Motor neuron (in vitro differentiated cells): ENCODE measurements at places on chromosomes 5 and 9. TPM values are rescaled to one million over a fixed set of nuclear protein-coding genes. Genes with fewer than 3 reads are reported as not detected.

DNA sequence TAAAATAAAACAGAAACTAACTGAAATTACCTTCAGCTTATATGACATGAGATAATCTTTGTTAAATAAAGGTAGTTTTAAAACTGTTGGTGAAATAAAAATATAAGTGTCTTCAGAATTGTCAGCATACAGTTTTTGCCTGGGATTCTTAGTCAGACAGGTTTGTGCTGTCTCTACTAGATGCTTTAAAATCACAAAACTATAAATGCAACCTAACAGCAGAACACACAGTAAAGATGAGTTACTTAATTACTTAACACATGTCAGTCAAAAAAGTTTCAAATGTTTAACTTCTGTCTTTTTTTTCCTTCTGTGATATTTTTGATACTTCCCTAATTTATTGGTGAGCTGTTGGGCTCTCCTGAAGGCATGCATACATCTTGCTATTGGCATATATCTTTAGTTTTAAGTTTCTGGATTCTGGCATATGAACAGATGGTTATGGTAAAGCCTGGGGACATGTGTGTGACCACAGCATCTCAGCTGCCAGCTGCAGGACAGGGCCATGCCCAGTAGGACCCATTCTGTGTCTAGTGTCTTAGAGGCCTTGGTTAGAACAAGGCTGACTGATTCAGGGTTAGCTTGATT lies 231.1 kb upstream of the NUDT12 start:
- ATAC-seq = no peak

- no peak for ATAC-seq
These were observed 79.0 kb downstream of the TAF11L14 start for GRCh38 chr5:17713301-17713700.

DNA sequence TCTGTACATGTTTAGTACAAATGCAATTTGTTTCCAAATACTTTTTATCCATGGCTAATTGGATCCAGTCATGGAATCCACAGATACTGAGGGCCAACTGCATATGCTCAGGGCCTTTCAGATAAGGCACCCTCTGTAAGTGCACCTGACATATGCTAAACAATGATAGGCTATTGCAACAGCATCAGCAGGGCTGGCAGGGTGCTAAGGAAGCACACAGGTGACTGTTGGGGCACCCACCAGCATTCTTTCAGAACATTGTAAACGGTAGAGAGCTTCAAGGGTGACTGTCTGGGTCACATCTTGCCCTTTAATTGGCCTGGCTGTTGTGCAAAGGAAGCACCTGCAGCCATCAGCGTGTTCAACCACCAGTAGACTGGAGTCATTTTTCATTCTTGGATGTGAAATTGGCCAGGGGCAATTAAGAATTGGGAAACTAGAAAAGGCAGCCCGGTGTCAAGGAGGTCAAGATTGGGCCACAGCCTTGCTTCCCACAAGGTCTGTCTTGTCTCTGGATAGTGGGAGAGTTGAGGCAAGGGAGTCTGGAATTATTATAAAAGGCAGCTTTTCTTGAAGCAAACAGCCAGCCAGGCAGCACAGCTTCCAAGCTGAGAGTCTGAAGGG lies 129.3 kb upstream of the RAI14 start:
- ATAC-seq = no peak

DNA sequence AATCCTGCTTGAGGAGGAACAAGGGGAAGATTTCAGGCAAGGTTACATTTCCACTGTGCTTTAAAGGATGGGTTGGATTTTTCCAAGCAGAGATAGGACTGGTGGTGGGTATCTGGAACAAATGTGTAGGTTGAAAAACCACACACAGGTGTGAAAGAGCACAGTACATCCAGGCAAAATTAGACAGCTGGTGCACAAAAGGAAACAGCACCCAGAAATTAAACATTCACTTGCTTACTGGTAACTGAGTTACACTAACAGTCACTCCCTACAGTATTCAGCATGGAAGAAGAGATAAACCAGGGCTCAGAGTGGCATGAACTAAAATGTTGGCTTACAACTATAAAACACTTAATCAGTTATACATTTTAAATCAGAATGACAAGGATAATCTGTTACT lies 81.5 kb upstream of the RASEF start:
- ATAC-seq = no peak

DNA sequence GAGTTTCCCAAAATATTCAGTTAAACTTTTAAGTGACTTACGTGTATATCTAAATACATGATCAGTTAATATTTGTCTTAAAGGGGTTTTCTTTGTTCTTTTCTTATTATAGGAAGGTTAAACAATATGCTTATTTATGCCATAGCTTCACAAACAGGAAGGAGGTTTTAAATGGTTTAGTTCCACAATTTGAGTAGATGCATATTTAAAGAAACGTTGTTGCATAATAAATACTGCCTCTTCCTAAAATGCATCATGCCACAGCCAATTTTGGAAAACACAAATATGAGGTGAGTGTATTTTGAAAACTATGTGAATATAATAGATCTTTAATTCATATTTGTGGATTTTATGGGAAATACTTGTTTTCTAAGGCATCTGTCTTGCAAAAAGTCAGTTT lies 2.5 kb upstream of the ADRB2 start:
- ATAC-seq = no peak

DNA sequence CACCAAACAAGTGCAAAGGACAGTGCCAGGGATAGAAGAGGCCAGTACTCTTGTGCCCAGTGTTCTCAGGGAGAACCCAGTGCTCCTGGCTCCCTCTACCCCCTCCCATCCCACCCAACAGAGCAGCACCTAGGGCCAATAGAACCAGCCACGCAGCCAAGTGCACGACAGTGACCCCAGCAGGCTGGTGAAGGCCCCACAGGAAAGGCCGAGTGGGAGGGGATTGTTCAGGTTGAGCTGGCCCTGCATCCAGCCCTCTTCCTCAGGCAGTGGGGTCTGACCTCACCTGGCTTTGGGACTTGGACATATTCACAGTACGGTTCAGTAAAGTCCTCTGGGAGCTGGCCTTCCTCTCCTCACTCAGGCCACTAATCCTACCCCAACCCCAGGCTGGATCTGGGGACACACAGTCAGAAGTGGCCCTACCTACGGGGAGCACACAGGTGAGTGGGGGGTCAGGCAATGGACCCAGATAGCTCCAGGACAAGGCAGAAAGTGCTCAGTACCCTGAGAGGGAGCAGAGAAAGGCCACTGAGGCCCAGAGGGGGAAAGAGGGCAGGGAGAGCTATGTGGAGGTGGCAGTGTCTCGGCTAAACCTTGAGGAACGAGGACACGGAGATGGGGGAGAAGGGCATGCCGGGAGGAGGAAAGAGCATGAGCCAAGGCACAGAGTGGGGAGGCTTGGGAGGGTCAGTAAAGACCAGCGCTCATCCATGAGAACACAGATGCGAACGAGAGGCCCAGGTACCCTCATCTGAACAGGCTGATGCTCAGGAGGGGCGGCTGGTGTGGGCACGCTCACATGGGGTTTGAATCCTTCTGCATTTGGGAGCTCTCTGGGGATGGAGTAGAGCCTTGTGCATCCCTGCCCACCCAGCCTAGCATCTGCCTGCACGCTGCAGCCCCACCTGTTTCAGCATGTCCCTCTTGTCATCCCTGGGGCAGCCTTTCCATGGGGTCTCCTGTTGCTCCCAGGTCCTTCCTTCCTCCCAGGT lies 25.6 kb downstream of the POLR1E start:
- no peak for ATAC-seq

DNA sequence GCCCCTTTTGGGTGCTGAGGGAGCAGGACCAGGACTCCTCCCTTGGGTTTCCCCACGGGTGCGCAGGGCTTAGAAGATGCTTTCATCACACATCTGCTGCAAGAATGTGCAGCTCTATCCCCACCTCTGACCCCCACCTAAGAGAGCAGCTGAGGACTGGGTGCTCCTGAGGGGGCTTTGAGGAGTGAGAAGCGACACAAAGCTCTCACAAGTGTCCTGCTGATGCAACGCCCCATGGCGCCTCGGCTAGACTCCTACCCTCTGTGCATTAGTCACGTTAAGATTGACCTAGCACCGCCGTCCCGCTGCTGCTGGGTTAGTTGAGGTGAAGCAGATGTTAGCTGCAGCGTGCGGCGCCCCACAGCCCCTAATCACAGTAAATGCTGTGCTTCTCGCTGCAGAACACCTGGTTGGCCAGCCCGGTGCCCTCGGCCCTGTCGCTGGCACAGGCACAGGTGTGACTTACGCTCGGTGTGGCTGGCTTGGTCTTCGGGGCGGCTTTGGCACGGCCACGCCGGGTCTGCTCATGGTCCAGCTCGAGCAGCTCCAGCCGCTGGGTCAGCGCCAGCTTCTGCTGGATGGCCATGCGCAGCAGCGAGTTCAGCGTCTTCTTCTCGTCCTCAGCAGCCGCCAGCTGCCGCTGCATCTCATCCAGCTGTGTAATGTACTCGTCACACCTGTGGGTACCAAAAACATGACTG lies 45.0 kb upstream of the IPPK start:
- no peak for ATAC-seq

DNA sequence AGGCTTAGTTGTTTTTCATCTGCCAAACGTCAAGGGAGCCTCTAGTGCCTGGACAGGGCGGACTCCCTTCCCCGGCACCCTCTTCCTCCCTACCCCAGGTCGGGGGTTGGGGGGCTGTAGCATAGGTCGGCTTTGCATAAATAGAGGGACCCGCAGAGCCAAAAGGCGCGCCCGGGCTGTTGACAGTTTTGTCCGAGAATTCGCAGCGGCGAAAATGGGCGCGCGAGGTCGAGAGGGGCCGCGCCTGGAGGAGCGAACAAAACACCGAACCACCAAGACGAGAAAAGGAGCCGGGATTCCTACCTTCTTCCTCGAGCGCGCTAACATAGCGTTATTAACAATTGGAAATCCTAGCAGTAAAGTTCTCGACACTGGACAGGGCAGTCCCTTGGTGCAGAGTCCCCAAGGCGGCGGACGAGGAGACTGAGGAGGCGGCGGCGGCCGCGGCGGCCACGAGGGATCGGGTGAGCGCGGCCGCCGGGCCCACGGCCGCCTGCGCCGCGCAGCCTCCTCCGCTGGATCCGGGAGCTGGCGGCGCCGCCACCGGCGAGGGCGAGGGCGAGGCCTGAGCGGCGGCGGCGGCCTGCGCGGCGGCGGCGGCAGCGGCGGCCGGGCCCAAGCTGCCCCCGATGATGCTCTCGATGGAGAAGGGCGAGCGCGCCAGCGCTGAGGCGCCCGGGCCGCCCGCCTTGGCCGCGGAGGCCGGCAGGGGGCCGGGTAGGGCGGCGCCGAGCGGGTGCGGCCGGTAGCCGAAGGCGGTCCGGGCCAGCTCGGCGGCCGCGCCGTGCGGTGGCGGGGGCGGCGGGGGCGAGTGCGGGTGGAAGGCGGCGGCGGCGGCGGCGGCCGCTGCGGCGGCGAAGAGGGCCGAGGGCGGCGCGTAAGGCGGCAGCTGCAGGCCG lies 1.7 kb downstream of the FOXD1 start:
- ATAC-seq = peak; percentile 38

GRCh38 chr5:77568082-77568481 lies 70.4 kb downstream of the OTP start:
- ATAC-seq = no peak

DNA sequence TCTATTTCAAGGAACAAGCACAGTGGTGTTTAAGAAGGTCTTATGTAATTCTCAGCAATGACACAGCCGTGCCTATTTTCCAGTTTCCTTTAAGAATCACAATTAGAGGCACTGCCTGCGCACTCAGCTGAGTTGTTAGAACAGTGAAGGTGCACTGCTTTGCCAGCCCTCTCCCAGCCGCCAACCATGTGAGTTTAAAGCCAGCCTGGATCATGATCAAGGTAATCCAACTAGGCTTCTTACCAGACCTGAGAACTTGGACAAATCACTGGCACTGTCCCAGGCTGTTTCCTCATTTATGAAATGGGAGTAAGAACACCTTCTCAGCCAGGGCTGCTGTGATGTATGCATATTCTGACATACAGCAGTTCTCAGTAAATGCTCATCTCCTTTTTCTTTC lies 99.6 kb downstream of the ASTN2 start:
- ATAC-seq = no peak

GRCh38 chr5:180670586-180671359 lies 21.4 kb upstream of the FLT4 start:
- peak; percentile 51 for ATAC-seq

The TOMM5 gene
- total RNA-seq = 121 and 125 TPM in 2 replicates

The GABRB2 gene
- 10.5 and 11.2 TPM in 2 replicates for total RNA-seq

The CYLC2 gene
- 0.38 and 0.49 TPM in 2 replicates for total RNA-seq

The PCDHB16 gene
- 2.9 and 3.1 TPM in 2 replicates for total RNA-seq

The MED7 gene
- 15.4 and 16.0 TPM in 2 replicates for total RNA-seq

The HBEGF gene
- 28.3 and 36.0 TPM in 2 replicates for total RNA-seq

The TLX3 gene
- total RNA-seq = not detected in 2 replicates

The OTP gene
- total RNA-seq = 0.17 TPM in 1 of 2 replicates, not detected in the other

The ENHO gene
- 4.6 and 6.8 TPM in 2 replicates for total RNA-seq
